Glomerular endothelial cell (primary cell): ENCODE measurements at places on chromosomes 2 and 18. TPM values are rescaled to one million over a fixed set of nuclear protein-coding genes. Genes with fewer than 3 reads are reported as not detected.

RAMP1 gene
- not detected in 2 replicates for total RNA-seq

LIPT1 gene
- total RNA-seq: 2.8 and 7.6 TPM in 2 replicates

GPR155 gene
- total RNA-seq: 2.5 and 3.8 TPM in 2 replicates

UGT1A3 gene
- not detected in 2 replicates for total RNA-seq

CROCC2 gene
- total RNA-seq: not detected in 2 replicates

FBXO48 gene
- 0.19 and 0.64 TPM in 2 replicates for total RNA-seq

FOSL2 gene
- total RNA-seq: 58.6 and 103 TPM in 2 replicates

DSC2 gene
- 0.64 and 1.8 TPM in 2 replicates for total RNA-seq

TMEM87B gene
- 23.6 and 27.9 TPM in 2 replicates for total RNA-seq

CLEC4F gene
- total RNA-seq: 0.18 TPM in 1 of 2 replicates, not detected in the other

SP140 gene
- 0.10 TPM in 1 of 2 replicates, not detected in the other for total RNA-seq

LGALSL gene
- 3.6 and 7.8 TPM in 2 replicates for total RNA-seq

OTOS gene
- not detected in 2 replicates for total RNA-seq

CHRNA1 gene
- 1.9 and 21.1 TPM in 2 replicates for total RNA-seq

DNA sequence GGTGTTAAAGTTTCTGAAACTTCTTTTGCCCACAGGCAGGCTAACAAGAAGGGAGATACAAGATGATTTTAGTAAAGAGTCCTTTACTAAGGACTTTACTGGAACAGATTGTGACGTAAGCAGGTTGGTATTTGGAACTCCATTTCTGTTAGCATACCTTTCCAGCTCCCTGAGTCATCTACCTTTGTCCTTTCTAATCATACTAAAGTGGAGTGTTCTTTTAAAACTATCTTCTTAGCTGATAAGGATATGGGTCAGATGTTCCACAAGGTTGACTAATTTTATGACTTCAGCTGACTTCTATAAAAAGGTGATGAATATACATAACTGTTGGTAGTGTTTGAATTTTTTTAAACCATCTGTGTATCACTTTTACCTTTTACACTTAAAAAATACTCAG, 21.1 kb downstream of the UGP2 start:
- DNase-seq: no peak

DNA sequence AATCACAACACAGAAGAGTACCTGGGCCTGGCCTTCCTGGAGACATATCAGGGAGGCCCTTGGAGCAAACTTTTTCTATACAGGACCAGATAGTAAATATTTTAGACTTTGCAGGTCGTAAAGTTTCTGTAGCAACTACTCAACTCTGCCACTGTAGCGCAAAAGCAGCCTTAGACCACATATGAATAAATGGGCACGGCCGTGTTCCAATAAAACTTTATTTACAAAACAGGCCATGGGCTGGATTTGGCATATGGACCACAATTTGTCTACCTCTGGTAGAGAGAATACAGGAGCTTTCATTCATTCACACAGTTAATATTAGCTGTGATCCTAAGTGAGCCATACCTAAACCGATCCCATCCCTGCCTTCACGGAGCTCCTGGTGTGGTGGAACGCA, 98.6 kb upstream of the CAB39 start:
- no peak for DNase-seq

- DNase-seq: no peak
Observed at GRCh38 chr2:214631406-214631805, 178.1 kb downstream of the BARD1 start.

GRCh38 chr2:12727641-12728040, 10.9 kb downstream of the TRIB2 start:
- DNase-seq: no peak

- no peak for DNase-seq
Observed at GRCh38 chr2:8087480-8087840, 594.4 kb upstream of the ID2 start.

DNA sequence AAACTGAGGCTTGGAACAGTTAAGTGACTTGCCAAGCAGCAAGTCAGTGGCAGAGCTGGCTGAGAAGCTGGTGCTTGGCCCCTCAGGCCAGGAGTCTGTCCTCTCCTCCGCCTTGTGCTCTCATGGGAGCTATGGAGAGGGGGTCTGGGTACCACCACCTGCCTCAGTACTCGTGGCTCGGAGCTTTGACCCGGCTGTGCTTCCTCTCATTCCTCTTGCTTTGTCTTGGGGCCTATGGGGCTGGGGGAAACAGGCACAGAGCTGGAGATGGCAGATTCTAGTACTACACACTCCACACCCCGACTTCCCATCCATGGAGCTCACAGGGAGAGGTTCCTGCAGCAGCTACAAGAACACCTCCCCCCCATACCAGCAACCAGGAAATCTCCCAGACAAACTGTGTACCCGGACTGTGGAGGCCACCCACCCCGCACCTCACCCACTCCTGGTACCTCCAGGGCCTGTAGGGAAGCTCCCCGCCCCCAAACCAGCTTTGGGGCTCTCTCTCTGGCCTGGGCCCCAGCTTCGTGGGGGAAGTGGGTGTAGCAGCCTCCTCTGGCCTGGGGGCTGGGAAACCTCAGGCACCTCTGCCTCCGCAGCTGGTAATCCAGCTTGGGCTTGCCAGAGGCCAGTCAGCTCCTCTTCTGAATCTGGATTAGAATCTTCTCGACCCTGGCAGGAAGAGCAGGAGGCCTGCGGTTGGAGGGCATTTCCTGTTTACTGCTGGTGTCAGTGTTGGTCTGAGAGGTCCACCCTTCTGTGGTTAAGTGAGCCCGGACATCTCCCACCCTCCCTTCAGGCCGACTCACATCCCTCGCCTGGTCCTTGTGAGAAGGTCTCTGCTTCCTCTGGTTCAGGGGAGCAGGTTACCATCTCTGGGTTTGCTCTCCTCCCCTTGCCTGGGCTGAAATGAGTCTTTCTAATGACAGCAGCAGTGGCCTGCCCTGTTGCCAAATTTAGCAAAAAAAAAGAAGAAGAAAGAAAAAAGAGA, 22.3 kb upstream of the RHOB start:
- no peak for DNase-seq

- no peak for DNase-seq
Observed at GRCh38 chr2:233968556-233968955, 51.4 kb downstream of the TRPM8 start.

- no peak for DNase-seq
Observed at GRCh38 chr18:7532942-7533341, 34.2 kb upstream of the PTPRM start.

- DNase-seq: no peak
Observed at GRCh38 chr2:180520206-180520605, 460.2 kb upstream of the UBE2E3 start.

- DNase-seq: no peak
Observed at GRCh38 chr2:31203916-31204315, 13.4 kb downstream of the CAPN14 start.

DNA sequence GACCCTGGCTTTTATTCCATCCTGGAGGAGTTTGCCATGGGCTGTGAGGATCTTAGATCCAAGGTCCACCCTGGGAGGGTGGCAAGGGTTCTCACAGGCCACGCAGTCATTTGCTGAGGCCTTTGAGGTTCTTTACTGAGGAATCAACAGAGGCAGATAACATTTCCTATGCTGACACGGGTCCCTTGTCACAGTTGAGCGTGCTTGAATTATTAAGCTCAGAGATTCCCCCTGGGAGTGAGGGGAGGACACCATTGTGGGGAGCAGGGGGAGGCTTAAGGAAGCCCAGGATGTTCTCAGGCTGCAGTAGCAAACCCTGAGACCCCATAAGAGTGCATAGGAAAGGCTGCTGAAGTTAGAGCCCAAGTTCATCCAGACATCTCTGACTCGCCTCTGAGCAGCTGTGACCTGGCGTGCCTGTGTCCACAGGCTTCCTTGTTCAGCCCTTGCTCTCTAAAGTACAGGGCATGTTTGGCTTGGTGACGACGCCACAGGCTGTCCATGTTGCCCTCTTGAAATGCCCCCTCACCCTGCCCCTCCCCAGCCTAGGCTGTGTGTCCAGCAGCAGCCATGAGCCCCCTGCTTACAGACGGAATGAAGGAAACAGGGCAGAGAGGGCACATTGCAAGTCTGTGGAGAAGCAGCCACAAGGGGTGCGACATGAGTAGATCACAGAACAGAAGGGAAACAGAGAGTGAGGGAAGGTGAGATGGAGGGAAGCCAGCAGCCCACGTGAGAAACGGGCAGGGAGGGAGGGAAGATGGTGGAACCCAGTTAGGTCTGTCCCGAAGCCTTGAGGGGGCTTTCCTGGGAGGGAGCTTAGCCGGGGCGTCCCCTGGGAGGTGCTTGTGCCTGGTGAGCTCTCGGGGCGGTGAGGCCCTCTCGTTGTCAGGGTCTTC, 34.0 kb downstream of the NAPG start:
- no peak for DNase-seq

DNA sequence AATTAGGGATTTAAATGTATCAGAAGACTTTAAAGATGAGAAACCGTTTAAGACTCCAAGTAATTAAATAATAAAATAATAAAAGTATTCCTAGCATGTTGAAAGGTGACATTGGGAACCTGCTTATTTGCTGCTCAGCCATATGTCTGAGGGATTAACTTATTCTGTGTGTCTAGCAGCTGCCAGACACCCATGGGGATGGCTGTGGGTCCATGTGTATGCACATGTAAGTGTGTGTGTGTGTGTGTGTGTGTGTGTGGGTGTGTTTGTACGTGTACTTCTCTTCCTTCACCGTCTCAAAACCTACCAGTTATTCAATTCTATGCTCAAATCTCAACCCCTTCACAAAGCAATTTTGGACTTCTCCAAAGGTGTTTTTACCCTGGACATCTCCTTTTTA, 124.5 kb downstream of the SETBP1 start:
- no peak for DNase-seq

DNA sequence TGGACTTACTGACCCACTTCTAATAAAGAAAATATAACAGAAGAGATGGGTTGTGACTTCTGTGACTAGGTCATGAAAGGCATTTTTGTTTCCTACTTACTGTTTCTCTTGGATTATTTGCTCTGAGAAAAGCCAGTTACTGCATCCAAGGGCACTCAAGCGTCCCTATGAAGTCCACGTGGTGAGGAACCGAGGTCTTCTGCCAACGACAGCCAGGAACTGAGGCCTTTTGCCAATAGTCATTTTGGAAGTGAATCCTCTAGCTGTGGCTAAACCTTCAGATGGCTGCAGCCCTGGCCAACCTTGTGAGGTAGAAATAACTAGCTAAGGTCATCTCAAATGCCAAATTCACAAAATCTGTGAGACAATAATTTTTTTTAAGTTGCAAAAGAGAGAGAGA, 449.8 kb upstream of the RGPD4 start:
- no peak for DNase-seq

GRCh38 chr18:58682429-58683069, 11.3 kb downstream of the MALT1 start:
- DNase-seq: peak; percentile 54

- DNase-seq: no peak
Observed at GRCh38 chr2:69159986-69160385, 147.0 kb downstream of the ANTXR1 start.

DNA sequence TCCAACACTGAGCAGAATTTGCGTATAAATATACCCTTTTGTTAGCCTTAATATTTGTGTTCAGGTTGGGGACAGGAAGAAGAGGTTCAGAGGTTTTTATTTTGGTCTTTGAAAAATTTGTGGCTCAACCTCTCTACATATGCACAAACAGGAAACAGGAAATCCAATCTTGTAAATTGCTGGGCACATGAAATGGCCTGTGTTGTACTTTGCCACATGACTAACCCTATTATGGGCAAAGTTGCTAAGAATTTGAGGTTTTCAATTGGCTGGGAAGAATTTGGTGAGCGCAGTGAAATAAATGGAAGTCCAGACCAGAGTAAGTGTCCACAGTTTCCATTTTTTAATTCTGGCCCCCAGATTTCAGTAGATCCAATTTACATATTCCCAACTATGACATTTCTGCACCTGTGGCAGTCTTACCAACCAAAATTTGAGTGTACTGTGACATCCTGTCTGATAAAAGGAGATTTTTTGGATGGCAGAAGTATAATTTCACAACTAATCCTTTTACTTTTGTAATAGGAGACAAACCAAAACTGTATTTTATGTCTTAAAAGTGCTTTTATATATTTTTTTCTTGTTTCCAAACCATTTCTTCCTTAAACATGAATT, 63.6 kb downstream of the COX7A2L start:
- no peak for DNase-seq

GRCh38 chr2:131047920-131048560, 45.2 kb downstream of the FAM168B start:
- no peak for DNase-seq

- DNase-seq: no peak
Observed at GRCh38 chr2:145043399-145043834, 523.5 kb upstream of the ZEB2 start.

GRCh38 chr2:33526132-33526531, 49.7 kb downstream of the RASGRP3 start:
- DNase-seq: no peak

DNA sequence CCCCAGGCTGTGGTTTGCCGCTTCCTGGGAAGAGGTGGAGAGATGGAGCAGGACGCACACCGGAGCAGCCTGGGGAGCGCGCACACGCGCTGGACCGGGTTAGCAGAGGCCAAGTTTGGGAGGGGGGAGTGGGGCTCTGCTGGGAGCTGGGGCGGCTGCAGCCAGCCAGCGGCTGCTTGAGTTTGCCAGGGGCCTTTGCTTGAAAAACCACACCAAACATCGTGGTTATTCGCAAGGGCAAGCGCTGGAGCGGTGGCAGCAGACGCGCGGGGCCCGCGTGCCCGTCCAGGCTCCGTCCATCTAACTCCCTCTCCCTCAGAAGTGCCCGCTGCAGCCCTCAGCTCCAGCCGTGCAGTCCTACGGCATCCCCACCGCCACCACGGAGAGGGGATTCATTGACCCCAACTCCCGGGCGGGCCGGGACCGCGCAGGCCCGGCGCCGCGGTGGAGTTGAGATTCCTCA, 4.6 kb downstream of the PTGR3 start:
- DNase-seq: no peak
